ENCODE measurements at places on chromosomes 2 and 18.

DNA sequence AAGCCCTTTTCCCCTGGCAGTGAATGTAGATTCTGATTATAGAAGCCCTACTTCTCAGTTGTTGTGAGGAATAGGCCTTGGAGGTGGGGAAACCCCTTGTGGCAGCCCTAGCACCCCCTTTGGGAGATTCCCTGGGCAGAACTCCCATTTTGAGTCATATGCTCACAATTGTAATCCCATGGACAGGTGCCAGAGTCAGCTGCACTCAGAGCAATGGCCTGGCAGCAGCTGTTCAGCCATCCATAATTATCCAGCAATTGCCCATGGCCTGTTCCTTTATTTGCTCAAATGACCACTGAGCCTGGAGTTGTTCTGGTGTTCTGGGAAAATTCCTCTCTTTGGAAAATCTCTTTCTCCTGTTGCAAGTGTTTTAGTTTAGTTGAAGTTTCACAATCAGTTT lies 71.7 kb downstream of the PTRHD1 start:
- DNase-seq: no peak

- no peak for DNase-seq
Measured at GRCh38 chr2:59754011-59754735, 799.3 kb downstream of the BCL11A start.

DNA sequence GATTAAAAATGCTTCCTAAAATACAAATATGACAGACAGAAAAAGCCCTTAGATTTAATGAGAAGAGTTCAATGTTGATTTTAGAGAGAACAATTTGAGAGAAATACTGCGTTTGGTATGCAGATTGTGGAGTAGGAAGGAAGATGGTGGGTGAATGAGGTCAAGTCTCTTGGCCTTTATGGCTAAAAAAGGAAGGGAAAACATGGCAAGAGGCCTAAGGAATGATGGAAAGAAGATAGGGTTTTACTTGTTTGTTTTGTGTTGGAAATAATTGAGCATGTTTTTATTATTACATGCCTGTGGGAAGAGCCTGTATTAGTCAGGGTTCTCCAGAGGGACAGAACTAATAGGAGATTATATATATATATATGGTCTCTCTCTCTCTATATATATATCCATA lies 318.1 kb downstream of the TRIB2 start:
- DNase-seq: no peak

DNA sequence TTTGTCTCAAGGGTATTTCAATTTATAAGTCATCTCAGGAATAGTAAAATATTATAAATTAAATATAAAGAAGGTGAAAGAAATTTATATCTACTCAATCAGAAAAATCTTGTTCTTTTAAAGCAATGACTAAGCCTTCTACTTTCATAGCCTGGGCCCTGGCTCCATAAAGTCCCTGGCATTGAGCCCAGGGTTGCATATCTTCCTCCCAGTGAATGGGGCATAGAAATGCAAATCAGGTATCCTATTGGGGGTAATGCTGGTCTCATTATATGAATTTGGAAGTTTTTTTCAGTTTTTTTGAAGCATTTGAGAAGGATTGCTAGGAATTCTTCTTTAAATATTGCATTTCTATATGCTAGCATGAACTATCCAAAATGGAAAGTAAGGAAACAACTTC lies 73.9 kb upstream of the MC2R start:
- DNase-seq: no peak

All from CD4-positive, alpha-beta T cell treated with Interleukin-10 for 1 hour (primary cell).